ENCODE measurements at places on chromosomes 5 and 9.

- no peak for DNase-seq
Measured at GRCh38 chr5:54251981-54252380, 58.4 kb downstream of the ARL15 start.

DNA sequence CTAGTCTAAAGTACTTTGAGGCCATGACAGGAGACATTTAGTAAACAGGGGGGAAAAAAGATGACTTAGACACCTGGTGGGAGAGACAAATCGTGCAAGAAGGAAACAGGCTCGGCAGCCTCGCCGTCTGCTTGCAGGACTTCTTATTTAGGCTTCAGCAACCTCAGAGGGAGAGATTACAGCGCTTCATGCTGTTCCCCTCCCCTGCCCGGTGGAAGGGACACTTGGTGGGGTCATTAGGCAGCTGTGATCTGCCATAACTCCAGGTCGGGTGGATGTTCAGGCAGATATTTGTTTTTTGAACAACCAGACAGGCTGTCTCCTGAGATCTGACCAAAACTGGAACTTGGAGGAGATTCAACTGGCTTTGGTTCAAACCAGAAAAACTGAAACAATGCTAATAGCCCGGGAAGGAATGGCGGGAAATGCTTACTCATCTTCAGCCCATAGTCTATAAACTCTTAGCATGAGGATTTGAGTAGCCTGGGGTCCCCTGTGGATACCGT lies 38.1 kb upstream of the CD180 start:
- no peak for DNase-seq

- no peak for DNase-seq
Measured at GRCh38 chr9:134739660-134739968, 98.0 kb downstream of the COL5A1 start.

DNA sequence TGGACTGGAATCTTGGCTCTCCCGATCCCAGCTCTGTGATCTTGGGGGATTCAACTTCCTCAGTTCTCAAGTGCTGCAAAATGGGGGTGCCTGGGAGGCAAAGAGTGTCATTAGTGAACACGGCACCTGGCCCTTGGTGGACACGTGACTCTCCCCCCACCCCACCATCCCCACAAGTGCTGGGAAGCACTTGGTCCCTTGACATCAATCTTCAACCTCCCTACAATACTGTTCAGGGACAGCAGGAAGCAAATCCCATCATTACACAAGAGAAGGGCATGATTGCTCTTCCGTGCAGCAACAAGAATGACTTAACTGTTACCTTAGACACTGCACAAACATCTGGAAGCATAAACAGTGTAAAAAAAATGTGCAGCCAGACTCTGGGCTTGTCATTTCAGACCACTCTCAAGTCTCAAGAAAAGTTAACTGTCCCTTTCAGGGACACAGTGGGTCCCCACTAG lies 61.4 kb downstream of the PSMB7 start:
- no peak for DNase-seq

- DNase-seq, result peak; percentile 70
Measured at GRCh38 chr5:73625944-73626811, at the start of gene ARHGEF28. ARHGEF28 (plus strand) TSS chr5:73626196; CDS start chr5:73684852, 58,656 bp downstream.

- DNase-seq, result no peak
Measured at GRCh38 chr9:27124151-27124550, 15.1 kb downstream of the TEK start.

DNA sequence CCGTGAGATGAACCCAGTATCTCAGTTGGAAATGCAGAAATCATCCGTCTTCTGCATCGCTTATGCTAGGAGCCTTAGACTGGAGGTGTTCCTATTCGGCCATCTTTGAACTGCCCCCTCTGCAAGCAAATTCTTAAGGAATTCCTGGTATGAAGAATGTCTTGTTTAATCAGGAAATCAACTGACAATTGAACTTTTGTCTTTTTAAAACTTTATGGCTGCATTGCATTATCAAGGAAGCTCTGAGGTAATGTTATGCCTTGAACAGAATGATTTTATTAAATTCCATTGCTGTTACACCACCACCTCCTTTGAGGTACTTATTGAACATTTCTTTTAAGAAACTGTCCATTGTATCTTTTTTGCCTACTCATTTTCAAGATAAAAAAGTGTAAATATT lies 1915.7 kb upstream of the CDH9 start:
- no peak for DNase-seq

DNA sequence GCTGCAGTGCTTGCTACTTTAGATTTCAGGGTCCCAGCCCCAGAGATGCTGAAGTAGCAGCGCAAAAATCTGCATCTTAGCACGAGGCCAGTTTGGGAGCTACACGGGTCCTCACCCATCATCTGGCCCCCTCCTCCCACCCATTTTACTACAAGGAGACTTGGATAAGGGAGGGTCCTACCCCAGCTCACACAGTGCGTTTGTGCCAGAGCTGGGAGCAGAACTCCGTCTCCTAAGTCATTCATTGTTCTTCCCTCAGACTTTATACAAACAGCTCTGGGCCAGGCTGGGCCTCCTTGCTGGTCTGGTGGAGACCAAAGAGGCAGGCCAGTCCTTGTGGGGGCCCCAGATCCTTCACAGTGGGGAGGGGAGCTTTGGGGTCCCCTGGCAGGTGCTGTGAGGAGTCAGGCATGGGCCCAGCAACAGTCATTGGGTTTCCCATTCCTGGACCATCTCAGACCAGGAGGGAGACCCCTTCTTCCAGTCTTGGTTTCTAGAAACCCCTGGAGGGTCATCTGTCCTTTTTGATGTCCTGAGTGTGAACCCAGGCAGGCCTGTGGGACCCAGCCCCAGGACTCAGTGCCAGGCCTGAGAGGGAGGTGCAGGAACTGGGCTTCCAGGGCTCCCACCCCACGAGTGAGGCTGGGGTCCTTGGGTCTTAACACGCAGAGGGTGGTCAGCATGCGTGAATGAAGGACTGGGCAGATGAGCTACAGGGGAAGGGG lies 2.3 kb upstream of the IL17B start:
- no peak for DNase-seq

DNA sequence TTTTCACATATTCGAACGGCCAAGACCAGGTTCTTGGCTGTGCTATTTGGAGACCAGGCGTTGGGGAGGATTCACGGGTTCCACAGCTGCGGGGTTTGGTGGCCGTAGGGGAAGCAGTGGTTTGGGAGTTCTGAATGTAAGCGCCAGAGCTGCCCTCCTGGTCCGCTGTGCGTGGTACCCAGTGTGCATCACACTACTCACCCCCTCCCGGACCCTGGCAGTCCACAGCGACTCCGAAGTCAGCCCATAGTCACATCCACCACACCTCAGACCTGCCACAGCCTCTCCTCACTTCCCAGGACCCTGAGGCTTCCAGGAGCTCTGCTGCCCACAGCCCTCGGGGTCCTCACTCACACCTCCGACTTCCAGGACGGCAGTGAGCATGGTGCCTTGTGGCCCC lies 26.8 kb downstream of the AMBP start:
- DNase-seq, result no peak

Measured in NB4 (cell line).